WERI-Rb-1 (cell line): ENCODE measurements at places on chromosomes 13 and 19.

GRCh38 chr13:99843872-99844271 is 127.7 kb downstream of the ZIC5 start:
- DNase-seq: no peak

- DNase-seq: no peak
Measured at GRCh38 chr13:27338816-27339215, 68.2 kb downstream of the RASL11A start.

GRCh38 chr19:17570791-17571190 is 15.3 kb downstream of the COLGALT1 start:
- no peak for DNase-seq

- no peak for DNase-seq
Measured at GRCh38 chr13:41766439-41766838, 194.5 kb downstream of the VWA8 start.

DNA sequence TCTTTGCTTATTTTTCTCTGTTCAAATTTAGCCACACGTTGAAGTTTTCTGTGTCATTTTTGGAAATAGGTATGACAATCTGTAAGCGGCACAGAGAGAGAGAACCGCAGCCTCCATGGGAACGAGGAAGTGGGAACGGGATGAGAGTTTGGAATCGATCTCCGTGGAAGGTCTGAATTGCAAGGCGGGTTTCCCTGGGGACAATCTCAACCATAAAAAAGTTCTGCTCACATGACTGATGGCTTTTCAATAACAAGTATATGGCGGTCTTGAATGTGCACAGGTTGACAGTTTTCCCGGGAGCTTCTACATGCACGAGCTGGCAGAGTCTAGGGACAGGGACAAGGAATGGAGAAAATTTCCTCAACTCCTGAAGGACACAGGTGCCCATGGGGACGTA is 90.9 kb downstream of the INSR start:
- no peak for DNase-seq

- no peak for DNase-seq
Measured at GRCh38 chr19:52120286-52120685, 19.5 kb downstream of the ZNF616 start.

GRCh38 chr19:28569132-28570131 is 643.5 kb downstream of the UQCRFS1 start:
- DNase-seq: no peak

- no peak for DNase-seq
Measured at GRCh38 chr19:29817316-29817715, 5.5 kb downstream of the CCNE1 start.
